ENCODE measurements at places on chromosomes 7 and 10.

- DNase-seq = no peak
Observed at GRCh38 chr7:85529201-85529600, 342.3 kb upstream of the SEMA3D start.

DNA sequence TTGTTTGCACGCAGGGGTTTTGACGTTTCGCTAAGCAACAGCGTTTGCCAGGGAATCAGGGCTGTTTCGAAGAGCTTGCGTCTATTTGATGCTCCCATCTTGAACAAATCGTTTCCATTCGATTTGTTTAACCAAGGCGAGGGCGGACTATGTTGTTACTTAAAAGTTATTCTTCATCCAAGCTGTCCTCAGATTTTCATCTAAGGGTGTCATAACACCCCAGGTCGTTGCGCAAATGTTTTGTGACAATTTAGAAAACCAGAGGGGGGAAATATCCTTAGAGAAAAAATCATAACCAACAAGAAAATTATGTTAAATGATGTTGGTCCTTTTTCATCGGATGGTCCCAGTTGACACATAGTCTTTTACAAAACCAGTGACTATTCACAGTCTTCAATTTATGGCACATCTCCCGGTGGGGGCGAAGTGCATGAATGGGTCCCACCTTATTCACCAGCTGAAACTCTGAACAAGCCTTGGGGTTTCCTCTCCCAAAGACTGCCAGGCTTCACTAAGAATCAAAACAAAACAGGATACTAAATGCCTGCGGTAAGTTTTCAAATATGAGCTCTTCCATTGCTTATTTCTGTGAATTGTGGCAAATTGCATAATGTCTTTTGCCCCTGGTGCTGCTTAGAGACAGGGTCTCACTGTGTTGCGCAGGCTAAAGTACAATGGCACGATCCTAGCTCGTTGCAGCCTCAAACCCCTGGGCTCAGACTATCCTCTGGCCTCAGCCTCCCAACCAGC, 109.9 kb downstream of the REEP3 start:
- DNase-seq = no peak

DNA sequence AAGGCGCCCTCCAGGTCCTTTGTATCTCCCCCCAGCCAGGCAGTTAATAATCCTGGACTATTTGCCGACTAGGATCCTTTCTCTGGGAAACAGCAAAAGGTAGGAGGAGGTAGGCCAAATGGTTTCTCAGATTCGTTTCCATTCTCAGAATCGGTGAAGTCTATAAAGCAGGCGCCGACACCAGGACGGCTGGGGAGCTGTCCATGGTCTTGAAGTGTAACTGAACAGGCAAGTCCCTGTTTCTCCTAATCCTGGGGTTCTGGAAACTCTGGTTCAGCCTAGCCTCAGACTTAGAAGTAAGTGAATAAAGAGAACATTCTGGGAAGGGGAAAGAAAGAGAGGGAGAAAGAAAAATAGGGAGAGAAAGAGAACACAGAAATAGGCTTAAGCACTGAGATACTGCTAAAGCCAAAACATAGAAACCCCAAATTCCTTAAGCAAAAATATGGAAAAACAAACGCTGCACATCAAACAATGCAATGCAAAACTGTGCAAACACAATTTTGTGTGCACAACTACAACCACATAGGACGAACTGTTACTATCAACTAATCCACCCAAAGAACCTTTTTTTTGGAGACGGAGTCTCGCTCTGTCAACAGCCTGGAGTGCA, 11.1 kb upstream of the INA start:
- no peak for DNase-seq

- no peak for DNase-seq
Observed at GRCh38 chr10:69481811-69482524, 30.7 kb downstream of the TSPAN15 start.

DNA sequence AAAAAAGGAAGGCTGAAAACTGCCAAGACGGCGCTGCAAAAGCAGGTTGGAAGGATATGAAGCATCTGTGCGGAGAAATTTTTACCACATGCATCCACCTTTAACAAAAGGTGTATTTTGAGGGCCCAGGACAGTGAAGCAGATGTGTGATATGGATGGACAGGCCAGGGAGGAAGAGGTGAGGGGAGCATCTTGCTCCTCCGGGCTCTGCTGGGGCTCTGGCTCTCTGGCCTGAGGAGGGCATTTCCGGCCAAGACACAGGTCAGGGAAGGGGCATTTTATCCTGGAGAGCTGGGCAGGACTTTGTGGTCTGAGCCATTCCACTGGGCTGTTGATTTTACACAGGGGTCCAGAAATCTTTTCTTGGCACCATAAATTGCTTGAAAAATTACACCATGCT, 175.1 kb downstream of the ZMYND11 start:
- DNase-seq = no peak

- no peak for DNase-seq
Observed at GRCh38 chr10:1270906-1271305, 214.7 kb downstream of the WDR37 start.

DNA sequence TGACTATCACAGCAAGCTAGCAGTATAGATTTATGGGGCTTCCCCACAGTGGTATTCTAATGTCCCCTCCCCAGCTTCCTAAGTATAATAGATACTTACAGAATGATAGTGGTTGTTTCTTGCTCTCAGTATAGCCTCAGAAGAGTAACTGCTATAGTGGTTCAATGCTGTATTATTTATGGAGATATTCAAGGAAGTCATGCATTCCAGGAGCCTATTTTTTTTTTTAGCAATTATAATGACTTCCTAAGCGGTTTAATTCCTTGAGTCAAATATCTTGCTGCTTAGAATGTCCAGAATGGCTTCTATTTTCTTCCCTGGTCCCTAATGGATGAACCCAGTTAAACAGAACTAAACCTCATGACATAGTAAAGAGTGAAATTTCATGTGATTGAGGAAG, 451.5 kb upstream of the SEMA3D start:
- no peak for DNase-seq

DNA sequence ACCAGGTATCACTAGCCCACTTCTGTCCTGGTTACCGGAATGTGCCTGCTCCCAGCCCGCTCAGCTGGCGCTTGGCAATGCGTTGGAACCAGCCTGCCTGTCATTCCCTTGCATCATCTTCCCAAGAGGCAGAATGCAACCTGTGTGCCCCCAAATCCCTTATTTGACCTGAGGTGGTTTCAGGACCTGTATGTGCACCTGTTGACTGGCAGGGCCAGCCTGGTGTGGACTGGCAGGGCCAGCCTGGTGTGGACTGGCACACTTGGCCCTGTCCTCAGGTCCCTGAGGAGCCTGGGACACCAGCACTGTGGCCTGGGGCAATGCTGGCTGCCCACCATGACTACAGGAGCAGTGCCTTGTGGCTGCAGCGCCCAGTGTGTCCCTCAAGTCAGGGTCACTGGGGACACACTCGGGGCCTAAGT, 38.2 kb downstream of the ZNF467 start:
- DNase-seq = no peak

DNA sequence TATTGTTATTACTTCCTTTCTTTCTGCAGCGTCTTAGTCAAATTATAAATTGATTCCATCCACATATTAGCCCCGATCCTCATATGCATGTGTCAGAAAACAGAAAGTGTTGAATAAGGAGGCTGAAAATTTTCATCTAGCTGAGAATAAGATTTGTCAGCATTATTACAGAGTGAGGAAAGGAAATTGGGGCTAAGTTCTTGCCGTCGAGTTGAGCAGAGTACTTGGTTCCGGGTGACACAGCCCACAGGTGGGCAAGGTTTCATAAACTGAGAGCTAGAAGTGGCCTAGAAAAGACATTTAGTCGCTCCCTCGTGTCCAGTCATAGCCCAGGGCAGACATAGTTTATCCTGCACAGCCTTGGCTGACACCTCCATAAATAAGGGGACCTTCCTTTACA, 461.7 kb upstream of the GALNT17 start:
- DNase-seq = no peak

DNA sequence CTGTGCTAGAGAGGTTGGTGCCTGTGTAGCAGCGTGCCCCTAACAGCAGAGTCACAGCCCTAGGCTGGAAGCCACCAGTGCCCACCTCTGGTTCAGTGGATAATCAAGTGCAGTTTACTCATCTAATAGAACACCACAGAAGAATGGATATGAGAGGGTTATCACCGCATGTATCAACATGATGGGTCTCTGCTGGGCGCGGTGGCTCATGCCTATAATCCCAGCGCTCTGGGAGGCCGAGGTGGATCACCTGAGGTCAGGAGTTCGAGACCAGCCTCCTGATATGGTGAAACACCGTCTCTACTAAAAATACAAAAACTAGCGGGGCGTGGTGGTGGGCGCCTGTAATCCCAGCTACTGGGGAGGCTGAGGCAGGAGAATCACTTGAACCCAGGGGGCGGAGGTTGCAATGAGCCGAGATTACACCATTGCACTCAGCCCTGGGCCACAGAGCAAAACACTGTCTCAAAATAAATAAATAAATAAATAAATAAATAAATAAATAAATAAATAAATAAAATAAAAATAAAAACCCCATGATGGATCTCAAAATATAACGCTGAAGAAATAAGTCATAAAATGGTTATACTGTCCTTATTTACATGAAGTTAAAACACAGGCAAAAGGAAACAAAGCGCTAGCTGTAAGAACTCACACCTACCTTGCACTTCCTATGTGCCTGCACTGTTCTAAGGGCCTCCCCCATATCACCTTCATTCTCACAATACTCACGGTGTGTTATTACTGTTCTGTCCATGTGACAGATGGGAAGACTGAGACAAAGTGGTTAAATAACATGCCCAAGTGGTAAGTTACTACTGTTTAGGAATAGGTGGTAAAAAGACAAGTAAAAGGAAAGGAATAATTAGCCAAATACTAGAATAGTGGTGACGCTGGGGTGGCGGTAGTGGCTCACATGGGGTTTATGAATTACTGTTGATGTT, 70.9 kb downstream of the AMZ1 start:
- no peak for DNase-seq

DNA sequence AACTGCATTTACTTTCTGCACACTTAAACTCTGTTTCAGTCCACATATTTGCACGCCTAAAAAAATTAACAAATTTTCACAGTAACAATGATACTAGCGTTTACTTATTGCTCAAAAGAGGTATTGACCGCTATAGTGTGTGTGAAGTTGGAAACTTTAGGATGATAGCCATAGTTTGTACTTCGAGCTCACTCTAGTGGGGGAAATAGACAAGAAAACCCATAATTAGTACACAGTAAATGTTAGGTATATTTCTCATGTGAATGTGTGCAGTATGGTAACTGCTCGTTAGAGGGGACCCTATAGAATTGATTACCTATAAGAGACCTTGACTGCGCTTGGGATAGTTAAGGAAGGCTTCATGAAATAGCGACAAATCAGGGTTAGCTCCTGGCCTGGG, 238.4 kb downstream of the AUTS2 start:
- DNase-seq = no peak

- no peak for DNase-seq
Observed at GRCh38 chr7:101186844-101187428, 6.8 kb upstream of the NAT16 start.

DNA sequence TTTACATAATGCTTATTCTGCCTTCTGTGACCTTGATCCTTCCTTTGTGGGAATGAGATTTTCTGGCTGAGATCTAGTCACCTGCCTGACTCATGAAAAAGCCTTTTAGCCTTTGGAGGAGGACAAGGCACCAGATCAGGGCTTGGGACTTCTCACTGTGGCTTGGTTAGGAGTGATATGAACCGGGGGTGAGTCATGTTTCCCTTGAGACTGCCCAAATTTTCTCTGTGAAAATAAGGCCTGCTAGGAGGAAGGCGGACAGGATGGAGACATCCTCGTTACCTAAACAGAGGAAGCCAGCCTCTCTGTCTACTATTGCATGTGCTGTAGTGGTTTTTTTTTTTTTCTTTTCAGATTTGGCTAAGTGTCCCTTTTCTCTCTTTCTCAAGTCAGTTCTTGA, 57.8 kb downstream of the EVX1 start:
- no peak for DNase-seq

- DNase-seq = no peak
Observed at GRCh38 chr7:46713868-46714596, 793.0 kb upstream of the IGFBP3 start.

- DNase-seq = no peak
Observed at GRCh38 chr7:123682690-123683089, 27.0 kb downstream of the LMOD2 start.

- no peak for DNase-seq
Observed at GRCh38 chr10:43124574-43125273, 13.5 kb upstream of the CSGALNACT2 start.

DNA sequence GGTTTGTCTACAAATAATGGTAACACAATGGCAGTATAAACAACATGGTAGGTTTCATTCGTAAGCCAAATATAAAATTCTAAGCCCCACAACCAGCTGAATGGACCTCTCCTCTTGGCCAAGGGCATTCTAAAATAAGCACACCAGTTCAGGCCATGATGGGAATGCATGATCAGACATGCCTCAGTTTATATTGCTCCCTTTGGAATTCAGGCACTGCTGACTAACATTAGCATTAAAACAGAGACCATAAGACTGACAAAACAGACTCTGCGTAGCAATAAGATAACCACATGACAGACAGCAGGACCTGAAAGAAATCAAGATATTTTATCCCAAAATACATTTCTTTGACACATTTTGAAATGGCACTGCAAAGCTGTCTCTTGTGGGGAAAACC, 125.8 kb downstream of the FAM107B start:
- DNase-seq = no peak

DNA sequence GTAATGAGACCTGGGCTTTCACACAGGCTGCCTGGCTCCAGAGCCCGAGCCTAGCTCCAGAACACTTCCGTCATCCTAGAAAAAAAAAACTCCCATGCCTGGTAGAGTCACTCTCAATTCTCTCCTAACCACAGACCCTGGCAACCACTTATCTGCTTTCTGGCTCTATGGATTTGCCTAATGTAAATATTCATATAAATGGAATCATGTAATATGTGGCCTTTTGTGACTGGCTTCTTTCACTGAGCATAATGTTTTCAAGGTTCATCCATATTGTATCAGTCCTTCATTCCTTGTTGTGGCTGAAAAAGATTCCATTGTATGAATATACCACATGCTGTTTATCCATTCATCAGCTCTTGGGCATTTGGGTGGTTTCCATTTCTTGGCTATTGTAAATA, 167.7 kb upstream of the MKLN1 start:
- DNase-seq = no peak

GRCh38 chr7:75983471-75984129, 10.8 kb downstream of the TMEM120A start:
- no peak for DNase-seq

DNA sequence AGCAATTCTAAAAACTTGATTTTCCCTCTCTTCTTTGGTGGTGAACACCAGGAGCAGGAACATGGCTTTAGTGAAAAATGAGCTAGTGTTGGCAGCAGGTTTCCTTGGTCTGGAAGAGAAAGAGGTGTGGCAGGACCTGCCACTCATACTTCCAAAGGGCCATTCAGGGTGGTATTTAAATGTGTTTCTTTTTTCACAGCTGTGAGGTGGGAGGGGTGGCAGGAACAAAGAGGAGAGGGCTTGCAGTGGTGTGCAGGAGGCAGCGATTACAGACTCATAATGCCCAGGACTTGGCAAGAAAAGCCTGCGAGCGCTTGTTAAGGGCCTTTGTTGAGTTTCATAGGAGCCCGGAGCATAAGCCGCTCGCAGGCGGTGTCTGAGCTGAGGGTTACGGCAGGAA, 36.8 kb downstream of the WIPF3 start:
- DNase-seq = no peak

GRCh38 chr7:64916-65341, 127.4 kb upstream of the FAM20C start:
- no peak for DNase-seq

Data from activated T-helper 1 cell treated with Interleukin-2 at 50 U/mL for 16 hours (primary cell).